ENCODE measurements at places on chromosomes 6 and 20.

DNA sequence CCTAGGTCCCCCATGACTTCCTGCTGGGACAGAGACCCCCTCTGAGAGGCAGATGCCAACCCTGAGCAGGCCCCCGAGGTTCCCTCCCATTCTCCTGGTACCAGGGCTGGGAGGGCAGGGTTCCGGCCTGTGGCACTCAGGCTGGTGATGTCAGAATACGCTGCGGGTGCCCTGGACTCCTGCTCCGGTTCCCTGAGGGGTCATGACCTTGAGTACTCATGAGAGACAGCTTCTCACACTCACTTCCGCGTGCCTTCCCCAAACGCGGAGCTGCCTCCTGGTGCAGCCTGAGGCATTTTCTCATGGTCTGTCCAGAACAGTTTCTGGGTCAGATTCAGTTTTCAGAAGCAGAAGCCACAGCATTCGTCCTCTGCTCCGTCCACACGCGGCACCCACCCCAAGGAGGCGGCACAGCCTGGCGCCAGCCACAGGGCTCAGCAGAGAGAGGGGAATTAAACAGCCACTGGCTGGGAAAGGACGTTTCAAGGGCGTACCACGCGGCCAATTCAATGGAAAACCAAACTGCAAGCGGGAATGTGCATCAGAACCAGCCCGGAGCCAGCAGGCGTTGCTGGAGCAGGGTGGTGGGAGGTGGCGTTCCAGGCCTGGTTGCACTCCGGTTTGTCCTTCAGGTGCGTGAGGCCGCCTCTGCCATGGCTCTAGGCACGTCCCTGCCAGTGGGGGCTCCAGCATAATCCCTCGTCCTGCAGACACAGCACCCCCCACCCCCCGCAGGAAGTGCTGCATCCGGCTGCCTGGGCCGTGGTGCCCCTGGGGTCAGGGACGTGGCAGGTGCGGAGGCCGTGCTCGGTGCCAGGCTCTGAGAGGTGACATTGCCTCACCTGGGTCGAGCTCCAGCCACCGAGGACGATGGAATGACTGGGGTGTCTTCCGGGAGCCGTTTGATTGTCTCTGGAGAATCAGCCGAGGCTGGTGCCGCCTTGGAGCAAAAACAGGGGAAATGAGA, 58.3 kb upstream of the BHLHE23 start:
- no peak for DNase-seq

- no peak for DNase-seq
Measured at GRCh38 chr20:40997116-40997515, 31.5 kb upstream of the TOP1 start.

GRCh38 chr6:88856566-88856965, 106.9 kb downstream of the RNGTT start:
- DNase-seq, result peak; percentile 47

- no peak for DNase-seq
Measured at GRCh38 chr20:20736303-20736702, 23.9 kb upstream of the RALGAPA2 start.

- DNase-seq, result peak; percentile 34
Measured at GRCh38 chr20:3777716-3778629, 3.3 kb downstream of the SPEF1 start.

DNA sequence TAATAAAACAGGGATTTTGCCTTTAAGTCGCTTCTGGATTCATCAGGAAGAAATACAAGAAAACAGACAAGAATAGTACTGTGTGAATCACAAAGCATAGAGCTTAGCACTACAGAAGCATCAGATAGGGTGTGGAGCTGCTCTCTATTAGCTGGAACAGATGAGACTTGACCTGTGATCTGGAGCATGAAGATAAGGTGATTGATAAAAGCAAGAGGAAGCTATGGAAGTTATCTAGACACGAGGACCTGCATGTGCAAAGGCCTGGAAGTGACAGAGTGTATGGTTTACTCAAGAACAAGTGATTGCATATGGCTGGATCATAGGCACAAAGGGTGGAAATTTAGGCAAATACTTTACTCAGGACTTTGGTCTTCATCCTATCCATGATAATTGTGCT, 112.9 kb upstream of the MLIP start:
- DNase-seq, result no peak

GRCh38 chr20:21548390-21549035, 34.6 kb upstream of the NKX2-2 start:
- no peak for DNase-seq

DNA sequence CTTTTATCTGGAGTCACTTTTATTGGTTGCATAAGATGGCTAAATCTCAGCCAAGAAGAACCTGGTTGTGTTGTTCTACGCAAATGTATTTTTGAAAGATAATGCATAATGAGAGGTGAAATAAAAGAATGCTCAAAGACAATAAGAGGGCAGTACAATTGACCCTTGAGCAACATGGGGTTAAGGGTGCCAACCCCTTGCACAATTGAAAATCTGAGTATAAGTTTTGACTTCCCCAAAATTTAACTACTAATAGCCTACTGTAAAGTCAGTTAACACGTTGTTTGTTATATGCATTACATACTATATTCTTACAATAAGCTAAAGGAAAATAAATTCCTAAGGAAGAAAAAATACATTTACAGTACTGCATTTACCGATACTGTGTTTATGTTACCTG, 5.9 kb downstream of the RNF146 start:
- DNase-seq, result no peak

DNA sequence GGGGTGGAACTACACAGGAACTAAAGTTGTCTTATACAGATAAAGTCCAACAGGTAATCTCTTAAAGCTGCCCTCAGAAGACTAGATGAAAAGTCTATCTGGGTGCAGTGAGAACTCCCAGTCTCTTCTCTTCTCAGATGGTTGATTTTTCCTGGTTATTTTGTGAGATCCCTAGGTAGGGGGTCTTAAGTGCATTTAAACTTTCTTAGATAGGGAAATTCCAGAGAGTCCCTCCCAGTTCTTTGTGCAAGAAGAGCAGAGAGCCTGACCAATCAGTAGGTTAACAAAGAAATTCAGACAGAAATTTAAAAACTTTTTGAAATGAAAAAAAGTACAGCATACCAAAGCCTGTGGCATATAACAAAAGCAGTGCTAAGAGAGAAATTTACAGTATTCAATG, 2.0 kb upstream of the GABRR2 start:
- DNase-seq, result no peak

GRCh38 chr6:140921366-140922226, 1211.1 kb upstream of the GJE1 start:
- peak; percentile 87 for DNase-seq

GRCh38 chr6:23851522-23851921, 274.5 kb upstream of the NRSN1 start:
- no peak for DNase-seq

GRCh38 chr20:16378712-16379370, 194.4 kb downstream of the KIF16B start:
- DNase-seq, result peak; percentile 2

DNA sequence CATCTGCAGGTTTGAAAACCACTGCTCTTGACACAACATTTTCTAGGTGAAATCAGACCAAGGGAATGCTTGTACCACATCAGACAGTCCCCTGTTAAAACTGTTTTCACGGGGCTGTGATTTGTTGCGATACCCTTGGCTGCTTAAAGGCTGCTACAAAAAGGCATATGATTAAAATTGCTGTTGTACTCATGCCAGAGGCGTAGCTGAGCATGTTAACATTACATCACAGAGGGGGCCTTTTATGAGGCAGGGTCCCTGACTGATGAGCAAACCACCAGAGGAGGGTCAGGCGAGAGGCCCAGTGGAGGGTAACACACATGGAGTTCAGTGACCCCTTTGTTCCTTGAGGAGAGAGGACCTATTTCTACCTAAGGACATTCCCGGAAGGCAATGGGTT, 70.4 kb upstream of the CDYL start:
- DNase-seq, result no peak

DNA sequence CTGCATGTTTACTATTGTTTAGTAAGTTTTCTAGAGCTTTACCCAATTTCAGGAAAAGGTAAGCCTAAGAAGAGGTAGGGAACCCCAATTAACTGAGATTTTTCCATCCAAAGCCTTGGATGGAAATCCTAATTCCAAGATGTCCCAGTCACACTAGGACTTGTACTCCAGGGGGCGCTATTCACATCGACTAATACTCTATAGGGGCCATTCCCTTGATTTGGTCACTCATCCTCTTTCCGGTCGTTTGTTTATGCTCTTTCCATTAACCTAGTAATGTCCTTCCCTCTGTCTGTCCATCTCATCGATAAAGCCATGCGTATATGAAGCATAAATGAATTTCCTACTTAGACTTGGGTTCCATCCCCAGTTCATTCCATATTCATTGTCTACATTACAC, 80.8 kb upstream of the FUCA2 start:
- no peak for DNase-seq

DNA sequence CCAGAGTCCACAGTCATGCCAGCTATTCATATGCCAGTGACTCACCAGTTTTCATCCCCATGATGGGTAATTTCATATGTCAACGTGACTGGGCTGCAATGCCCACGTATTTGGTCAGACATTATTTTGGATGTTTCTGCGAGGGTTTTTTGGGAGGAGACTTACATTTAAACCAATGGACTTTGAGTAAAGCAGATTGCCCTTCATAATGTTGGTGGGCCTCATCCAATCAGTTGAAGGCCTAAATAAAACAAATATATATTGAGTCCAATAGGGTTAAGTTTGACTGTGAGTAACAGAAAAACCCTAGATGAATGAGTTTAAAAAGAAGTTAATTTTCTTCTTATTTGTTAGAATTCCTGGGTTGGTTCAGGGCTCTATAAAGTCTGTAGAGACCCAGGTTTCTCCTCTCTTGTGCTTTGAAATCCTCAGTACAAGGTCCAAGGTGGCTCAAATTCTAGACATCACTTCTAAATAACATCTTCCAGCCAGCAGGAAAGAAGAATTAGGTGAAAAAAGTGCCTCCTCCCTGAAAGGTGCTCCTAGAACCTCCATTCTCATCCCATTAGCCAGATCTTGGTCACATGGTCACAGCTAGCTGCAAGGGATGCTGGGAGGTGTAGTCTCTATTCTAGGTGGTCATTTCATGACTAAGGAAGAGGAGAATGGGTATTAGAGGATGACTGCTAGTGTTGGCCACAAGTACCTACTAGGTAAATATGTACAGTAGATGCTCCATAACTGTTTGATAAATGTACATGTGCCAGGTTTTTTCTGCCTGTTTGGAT, 16.7 kb upstream of the NEDD9 start:
- no peak for DNase-seq

GRCh38 chr6:3251462-3252314, 7.1 kb upstream of the PSMG4 start:
- peak; percentile 86 for DNase-seq

DNA sequence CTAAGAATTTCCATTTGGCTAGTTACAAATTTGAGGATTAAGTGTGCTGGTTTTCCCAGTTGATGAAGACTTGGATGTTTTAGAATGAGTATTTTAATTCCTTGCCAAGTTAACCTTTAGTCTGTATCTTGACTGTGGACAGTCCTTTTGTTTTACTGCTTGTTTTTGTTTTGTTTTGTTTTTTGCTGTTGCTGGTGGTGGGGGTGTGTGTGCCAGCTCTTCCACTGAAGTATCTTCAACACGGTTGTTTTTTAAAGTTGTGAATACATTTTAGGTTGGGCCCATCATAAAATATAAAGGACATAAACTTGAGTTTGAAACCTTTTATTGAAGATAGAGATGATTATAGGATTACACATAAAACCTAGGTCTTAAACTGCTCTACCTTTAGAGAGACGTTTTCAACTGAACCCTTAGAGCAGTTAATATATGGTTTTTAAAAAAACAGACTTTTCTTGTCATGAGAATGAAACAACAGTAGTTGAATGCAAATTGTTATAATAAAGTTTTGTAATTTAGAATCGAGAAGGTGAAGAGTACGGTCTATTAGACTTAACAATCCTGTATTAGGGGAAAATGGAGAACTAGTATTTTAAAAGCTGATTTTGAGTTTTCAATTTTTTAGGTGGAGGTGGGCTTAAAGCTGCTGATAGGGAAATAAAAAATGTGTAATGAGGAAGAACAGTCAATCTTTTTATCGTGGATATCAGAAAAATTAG, 4.0 kb downstream of the QKI start:
- no peak for DNase-seq

GRCh38 chr6:134750669-134751068, 199.2 kb downstream of the ALDH8A1 start:
- DNase-seq, result peak; percentile 15

DNA sequence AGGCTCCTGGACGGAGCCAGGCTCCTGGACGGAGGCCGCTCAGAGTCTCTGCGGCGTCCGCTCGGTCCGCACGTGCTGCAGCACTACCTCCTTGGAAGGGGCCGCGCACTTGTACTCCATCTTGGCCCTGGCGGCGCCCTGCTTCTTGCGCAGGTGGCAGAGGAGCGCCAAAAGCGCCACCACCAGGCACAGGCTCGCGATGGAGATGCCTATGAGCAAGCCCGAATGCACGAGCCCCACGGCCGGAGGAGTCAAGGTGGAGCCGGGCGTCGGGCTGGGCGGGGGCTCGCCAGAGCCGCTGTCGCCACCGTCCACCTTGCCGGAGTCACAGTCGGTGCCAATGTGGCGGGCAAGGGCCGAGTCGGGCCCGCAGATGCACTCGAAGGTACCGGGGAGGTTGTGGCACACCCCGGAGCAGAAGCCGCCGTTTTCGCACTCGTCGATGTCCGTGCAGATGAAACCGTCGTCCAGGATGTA, 1.7 kb downstream of the THBD start:
- no peak for DNase-seq

- DNase-seq, result peak; percentile 28
Measured at GRCh38 chr6:37256692-37257319, 766 bp upstream of the TBC1D22B start.

- DNase-seq, result no peak
Measured at GRCh38 chr20:63081831-63082230, 75.1 kb upstream of the BHLHE23 start.

- no peak for DNase-seq
Measured at GRCh38 chr6:39157511-39157910, 42.5 kb upstream of the SAYSD1 start.

GRCh38 chr20:37770908-37771307, 77.1 kb downstream of the CTNNBL1 start:
- DNase-seq, result no peak

DNA sequence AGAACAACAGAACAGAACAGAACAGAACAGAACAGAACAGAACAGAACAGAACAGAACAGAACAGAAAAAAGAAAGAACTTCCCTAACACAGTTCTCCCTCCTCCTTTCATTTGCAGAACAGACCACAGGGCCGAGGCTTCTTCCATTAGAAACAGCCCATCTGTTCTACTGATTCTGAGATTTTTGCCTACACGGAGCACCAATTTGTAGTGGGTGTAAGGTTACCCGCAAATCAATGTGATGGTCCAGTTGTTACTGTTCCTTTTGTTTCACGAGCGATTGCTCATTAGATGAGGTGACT, 734 bp upstream of the OGFRL1 start:
- no peak for DNase-seq

- peak; percentile 20 for DNase-seq
Measured at GRCh38 chr20:15654208-15654649, 919.0 kb downstream of the KIF16B start.

- DNase-seq, result peak; percentile 9
Measured at GRCh38 chr6:109182578-109182977, 87.3 kb downstream of the CEP57L1 start.

- peak; percentile 13 for DNase-seq
Measured at GRCh38 chr6:158029668-158030230, 48.1 kb downstream of the SYNJ2 start.

DNA sequence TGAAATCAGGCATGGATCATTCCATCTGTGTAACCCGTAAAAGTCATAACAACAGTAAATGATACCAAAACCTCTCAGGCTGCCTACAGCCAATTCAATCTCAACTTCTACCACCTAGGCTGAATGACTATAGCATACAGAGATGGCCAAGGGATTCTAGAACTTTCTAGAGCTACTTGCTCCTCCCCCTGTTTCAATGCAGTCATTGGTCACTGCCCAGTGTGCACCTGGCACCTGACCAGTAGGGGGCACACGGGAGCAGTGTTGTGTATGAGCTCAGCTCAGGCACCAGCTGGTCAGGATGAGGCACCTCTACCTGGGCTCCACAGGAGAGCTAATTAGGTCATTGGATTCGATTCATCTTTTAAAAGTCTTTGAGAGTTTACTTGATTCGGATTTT, 86.2 kb downstream of the PLEKHG1 start:
- DNase-seq, result no peak
